ENCODE measurements at places on chromosomes 2 and 18.
A peak's percentile ranks its signal among the peaks of the same experiment; 100 is the strongest.

- DNase-seq, result no peak
These were observed 56.1 kb downstream of the LHCGR start for GRCh38 chr2:48699348-48699930.

- peak; percentile 20 for DNase-seq
These were observed 2.0 kb downstream of the SMAD2 start for GRCh38 chr18:47928466-47928865.

DNA sequence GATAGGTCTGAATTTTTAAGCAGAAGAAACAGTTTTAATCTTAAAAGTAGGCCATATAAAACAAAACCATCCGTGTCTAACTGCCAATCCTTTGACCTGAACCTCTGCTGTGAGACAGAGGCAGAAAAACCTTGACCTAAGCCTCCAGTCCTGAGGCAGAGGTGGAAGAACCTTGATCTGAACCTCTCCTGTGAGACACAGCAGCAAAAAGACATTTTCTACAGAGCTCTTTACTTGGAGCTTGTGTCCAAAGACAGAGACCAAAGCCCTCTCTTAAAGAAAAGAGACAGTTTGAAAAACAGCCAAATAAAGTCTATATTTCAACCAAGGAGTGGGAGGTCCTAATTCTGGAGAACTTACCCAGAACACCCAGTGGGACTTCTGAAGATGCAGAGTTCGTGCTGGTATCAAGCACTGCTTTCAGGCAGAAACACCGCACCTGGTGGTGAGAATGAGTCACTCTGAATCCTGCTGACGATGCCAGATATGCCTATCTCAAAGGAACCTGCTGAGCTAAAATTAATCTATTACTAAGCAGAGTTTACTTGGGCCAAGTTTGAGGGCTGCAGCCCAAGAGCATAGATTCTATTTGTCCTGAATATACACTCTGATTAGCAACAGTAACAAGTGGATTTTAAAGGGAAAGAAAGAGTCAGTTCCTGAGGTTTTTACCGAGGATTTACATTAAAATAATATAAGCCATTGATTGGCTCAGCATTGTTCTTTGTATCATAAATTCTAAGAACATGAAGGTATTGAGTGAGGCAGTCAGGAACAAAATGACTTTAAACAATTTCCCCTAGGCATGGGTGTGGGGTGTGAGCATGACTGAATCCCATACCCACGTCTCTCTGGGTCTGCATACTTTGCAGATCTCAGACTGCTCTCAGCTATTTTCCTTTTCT is 806.4 kb downstream of the TRIB2 start:
- DNase-seq, result peak; percentile 2

GRCh38 chr2:63993871-63994270 is 25.4 kb downstream of the VPS54 start:
- no peak for DNase-seq

GRCh38 chr2:121171625-121172119 is 113.3 kb downstream of the TFCP2L1 start:
- peak; percentile 19 for DNase-seq

DNA sequence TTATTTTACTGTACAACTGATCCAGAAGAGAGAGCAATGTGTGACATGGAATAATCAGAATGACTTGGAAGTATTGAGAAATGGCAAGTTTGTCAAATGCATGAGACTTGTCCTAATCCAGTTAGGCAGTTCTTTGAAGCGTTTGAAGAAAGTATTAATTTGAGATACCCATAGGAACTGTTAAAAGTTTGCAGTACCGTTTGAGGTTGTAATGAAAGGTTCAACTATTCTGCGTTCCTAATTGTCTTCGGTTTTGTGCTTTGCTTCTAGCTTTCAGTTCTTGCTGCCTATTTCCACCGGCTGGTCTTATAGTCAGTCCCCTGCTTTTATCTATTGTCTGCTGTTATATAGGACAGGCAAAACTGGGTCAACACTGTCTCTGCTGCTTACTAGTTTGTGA is 41.8 kb downstream of the COX7A2L start:
- no peak for DNase-seq

DNA sequence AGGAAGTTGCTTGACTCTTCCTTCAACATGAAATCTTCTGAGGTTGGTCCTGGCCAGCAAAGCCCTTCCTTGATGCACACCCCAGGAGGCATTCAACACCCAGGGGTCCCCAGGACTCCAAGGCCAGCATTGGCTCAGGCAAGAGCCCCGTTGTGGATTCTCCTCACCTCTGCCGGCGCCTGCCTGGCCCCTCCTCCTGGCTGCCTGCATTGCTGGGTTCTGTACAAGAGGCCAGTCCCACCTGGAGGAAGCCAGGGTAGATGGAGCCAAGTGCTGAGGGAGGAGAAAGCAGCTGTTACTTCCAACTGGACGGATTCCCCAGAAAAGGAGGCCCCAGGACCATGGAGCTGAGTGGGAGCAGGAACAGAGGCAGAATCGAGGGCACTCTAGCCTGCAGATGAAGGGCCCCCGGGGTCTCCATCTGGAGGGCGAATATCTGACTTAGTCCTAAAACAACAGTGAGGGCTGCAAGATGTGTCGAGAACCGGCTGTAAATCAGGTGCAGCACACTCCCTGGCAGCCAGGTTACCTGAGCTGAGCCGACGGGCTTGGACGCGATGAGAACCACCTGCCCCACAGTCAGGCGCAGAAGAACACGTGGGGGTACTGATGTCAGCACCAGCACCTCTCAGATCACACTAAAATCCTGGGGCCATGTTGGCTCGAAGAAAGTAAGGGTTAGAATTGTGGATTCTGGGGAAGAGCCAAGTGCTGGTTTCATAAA is 399.6 kb upstream of the SALL3 start:
- no peak for DNase-seq

DNA sequence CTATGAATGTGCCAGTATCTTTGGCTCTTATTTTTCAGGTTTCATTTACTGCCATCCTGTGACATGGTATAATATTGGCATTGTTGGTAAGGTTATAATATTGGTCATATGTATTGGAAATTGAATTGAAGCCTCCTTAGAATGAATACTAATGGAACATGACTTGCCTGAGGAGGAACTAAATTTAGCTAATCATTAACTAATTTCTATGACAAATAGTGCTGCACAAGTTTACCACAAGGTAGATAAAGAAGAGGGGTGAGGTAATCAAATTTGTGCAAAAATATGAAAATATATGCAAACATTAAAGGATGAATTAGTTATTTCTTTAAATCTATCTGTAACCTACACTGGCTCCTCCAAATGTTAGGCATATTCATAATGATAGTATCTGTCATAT is 43.2 kb upstream of the ORC2 start:
- no peak for DNase-seq

GRCh38 chr2:152354909-152355308 is 19.9 kb downstream of the FMNL2 start:
- no peak for DNase-seq

- DNase-seq, result no peak
These were observed 226.1 kb upstream of the HNRNPA3 start for GRCh38 chr2:176986487-176986886.

DNA sequence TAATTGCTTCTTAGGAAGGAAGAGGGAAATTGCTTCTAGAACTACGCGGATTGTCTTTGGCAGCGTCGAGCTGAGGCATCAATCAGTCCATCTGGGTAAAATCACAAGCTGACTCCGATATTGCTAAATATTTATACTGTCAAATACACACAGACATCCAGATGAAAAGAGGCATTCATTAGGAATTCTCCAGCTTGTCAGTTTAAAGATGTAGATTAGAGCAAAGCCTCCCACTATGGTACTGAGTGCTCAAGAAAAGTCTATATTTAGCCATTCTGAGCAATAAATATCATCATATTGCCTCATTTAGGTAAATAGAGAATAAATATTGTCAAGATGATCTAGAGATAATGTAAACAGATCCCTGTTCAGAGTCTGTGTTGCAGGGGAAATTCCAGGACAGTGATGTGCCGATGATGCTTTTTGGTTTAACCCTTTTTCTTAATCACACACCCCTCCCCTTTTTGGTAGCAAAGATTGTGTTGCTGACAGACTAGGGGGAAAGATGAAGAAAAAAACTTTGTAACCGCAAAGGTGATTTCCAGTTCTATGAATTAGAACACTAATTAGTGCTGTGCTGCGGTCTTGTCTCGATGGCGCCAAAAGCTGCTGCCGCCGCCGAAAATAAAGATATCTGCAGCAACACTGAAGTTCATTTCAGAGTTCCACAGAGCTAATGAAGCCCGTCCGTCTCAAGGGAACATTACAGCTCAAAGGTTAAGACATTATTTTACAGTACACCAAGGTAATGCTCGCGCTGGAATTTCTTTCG is 171.8 kb downstream of the PTGR3 start:
- DNase-seq, result no peak

DNA sequence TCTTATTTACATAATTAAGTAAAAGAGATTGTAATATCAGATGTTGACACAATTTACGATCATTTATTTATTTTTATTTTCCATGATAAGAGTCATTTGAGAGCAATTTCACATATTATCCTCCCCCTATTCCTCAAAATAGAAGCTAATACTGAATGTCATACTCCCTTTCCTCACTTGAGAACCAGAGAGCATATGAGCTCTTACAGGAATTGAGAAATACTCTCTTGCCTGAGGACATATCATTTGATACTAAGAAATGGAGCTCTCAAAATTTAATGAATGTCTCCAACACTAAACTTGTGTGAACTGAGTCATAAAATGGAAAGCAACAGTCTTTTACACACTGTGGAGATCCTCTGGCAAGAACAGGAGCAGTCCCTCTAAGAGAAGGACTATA is 68.5 kb upstream of the CHST9 start:
- no peak for DNase-seq

- no peak for DNase-seq
These were observed 51.9 kb downstream of the ASAP2 start for GRCh38 chr2:9258501-9258900.

GRCh38 chr2:24334245-24334633 is 26.1 kb downstream of the ITSN2 start:
- no peak for DNase-seq

DNA sequence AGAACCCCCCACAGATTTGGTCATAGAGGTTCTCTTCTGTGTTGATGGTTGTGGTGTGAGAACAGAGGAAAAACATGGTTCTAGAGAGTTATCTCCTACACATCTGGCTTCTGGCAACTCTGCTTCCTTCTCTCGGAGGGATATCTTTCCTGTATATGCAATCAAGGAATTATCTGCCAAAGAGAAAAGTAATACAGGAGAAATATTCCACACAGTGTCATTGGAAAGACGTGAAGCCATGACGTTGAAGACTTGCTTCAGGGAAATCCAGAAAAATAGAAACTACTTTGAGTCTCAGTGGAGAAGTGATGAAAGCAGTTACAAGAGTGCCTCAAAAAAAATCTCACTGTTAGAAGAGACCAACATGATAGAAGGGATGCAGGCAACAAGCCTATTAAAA is 78.5 kb downstream of the RAB31 start:
- DNase-seq, result no peak

DNA sequence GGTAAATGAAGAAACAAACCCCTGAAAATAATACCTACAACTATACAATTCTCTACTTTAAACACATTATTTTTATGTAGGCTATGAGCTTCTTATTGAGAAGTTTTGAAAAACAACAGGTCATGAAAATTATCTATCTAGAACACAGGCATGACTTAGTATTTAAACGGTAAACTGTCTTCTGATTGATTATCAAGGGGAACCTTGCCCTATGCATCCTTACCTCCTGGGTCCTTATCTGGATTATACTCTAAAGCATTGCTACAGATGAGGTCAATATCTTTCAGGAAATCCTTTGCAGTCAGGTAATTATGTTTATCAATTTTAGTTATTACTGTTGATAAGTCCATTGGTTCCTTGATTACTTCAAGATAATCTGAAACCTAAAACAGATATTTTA is 144.3 kb downstream of the ATAD2B start:
- DNase-seq, result peak; percentile 80

DNA sequence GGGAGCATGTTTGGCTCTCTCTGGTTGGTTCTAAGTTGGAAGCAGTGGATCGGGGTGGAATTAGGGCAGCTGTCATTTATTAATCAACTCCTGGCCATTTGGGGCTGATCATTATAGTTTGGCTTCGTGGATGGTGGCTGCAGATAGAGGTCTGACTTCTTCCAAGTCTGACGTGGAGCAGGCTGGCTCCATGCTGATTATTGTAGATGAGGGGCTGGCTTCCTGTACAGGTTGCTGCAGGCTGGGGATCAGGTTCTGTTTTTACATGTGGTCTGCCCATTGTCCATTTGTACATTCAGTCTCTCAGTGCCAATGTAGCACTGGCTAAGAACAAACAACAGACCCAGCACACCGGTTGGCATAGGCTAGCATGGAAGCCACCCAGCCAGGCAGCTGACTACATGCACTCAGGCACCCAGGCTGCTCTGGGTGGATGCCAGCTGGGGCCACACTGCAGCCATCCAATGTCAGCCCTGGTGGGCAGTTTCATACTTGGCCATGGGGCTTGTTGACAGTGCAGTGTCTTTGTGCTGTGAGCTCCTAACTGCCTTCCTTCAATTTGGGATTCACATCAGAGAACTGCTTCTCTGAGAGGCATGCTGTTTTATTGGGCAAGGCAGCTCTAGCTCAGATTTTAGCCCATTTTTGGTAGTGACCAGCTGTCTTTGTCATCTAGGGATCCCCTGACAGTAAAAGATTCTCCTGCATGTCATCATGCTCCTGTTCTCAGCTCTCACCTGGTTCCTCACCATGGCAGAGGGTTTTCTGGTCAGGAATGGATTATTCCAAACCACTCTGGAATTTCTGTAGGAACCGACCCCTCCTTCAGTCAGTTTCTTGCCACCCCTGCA is 25.4 kb downstream of the NPAS2 start:
- no peak for DNase-seq

- no peak for DNase-seq
These were observed 8.3 kb upstream of the RNF103 start for GRCh38 chr2:86631846-86632485.

GRCh38 chr2:199590321-199591203 is 132.8 kb upstream of the SATB2 start:
- no peak for DNase-seq

DNA sequence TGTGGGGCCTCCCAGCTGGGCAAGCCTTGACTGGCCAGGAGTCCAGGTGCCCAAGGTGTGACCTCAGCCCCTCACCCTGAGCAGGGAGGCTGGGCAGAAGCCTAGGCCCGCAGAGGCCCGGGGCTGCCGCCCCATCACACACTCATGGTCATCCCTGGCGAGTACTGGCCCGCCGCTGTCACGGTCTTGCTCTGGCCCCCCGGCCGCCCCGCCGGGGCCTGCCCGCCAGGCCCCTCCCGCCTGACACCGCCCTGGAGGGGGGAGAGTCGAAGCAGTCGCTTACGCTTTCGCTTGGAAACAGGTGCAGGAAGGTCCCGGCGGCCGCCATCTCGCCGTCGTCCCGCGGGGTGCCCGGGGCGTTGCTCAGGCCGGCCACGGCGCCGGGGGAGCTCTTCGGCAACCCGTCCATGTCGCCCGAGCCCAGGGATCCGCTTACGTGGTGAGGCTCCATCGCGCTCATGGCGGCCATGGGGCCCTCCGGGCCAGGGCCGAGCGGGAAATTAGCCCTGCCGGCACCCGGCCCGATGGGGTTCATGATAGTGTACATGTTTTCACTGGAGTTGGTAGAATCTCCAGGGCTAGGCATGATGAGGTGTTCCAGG is 26.6 kb upstream of the ANKRD62 start:
- DNase-seq, result no peak

- DNase-seq, result peak; percentile 60
These were observed 9.5 kb downstream of the ZEB2 start for GRCh38 chr2:144510294-144510991.

GRCh38 chr2:198289811-198290210 is 485.4 kb downstream of the PLCL1 start:
- DNase-seq, result no peak
